Neural crest cell (in vitro differentiated cells): ENCODE measurements at places on chromosomes 1 and 21. TPM values are rescaled to one million over a fixed set of nuclear protein-coding genes. Genes with fewer than 3 reads are reported as not detected.

- DNase-seq: no peak
Measured at GRCh38 chr1:147781056-147781471, 20.7 kb upstream of the GJA5 start.

DNA sequence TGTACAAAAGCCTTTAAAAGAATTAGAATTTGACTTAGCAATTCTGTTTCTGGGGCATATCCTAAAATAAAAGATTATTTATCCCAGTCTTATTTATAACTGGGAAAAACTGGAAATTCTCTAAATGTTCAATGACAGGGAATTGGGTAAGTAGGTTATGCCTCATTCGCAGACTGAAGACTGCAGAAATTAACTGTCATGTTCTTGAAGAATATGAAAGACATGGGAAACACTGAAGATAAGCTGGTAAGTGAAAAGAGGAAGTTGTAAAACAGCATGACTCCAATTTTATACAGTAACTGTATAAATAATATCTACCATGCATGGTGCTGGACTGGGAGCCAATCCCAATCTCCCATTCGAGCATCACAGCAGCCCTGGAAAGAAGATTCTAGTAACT is 50.6 kb upstream of the SLC2A1 start:
- DNase-seq: no peak

Gene KCNH1
- total RNA-seq: 0.21 TPM in 1 of 2 replicates, not detected in the other

DNA sequence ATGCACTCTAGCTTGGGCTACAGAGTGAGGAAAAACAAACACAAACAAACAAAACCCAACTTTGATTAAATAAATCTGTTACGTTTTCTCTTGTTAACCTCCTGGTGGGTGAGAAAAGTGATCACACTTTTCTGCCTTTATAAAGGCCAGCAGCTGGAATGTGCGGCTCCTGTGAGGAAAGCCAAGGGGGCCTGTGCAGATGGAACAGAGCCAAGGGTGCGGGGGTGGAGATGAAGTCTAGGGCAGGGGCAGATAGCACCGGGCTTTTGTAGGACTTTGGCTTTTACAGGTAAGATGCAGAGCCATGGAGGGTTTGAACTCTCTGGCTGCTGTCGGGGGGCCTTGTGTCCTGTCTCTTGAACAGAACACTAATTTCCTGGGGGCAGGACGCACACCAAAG is 40.7 kb upstream of the GPR37L1 start:
- no peak for DNase-seq

DNA sequence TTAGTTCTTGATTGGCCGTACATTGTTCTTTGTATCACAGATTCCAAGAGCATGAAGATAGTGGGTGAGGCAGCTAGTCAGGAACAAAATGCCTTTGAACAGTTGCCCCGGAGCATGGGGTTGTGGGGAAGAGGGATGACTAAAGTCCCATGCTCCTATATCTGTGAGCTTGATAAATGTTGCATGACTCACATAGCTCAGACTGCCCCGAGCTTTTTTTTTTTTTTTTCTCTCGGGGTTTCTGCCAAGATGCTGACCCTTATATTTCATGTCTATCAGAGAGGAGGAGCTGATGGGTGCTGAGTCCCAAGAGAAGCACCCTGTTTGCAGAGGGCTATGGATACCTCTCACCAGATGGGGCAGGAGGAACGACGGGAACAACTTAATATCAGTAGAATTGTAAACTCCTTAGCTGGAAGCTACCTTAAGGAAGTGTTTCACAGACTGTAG is 40.6 kb downstream of the SRRM1 start:
- DNase-seq: no peak

DNA sequence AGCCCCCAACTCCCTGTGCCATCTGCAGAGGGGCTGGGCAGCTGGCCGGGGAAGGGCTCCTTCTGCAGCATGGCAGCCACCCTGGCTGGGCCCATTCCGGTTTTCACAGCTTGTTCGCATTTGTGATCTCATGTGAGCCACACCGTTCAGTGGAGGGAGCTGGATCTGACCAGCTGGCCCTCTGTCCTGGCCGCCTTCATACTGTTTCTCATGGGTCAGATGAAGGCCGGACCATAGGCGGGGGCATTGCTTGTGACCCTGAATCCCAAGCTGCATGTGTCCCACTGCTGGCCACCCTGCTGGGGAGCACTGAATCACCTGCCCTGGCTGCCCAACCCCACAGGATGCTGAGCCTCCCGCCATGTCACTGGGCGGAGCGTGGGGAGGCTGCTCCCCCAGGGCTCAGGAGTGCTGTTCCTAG is 36.4 kb upstream of the PRSS38 start:
- no peak for DNase-seq

Gene FCMR
- total RNA-seq: not detected in 2 replicates

DNA sequence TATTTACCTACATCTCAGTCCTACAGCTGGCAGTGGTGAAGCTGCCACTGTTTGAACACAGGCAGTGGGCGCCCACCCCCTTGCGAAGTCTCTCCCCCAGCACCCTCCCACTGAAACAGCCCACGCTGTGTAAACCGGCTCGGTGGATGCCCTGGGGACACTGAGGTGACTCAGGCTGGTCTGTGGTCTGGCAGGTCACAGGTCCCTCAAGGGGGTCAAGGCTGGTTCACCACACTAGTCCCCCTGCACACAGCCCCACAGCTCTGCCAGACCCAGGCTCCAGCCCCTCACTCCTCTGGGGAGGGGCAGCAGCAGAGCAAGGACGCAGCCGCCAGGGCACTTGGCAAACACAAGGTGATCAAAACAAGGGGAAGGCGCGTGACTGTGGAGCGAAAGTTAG is 7.6 kb downstream of the CHD5 start:
- DNase-seq: no peak

DNA sequence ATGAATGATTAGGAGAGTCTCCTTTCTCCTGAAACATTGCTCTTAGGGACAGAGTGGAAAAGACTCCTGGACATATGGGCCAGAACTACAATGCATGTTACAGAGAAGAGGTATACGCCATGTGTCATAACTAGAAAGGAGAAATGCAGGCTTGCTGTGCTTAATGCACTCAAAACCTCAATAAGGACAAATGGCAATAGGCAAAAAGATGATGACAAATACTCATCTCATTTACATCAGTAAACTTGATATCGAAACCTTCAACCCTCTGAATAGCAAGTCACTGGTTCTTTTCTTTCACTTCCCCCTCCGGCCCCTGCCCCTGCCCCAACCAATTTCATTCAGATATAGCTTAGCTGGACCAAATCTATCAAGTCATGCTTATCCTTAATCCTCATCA is 1.9 kb upstream of the GPR88 start:
- no peak for DNase-seq

GRCh38 chr1:173406783-173407230 is 70.3 kb upstream of the PRDX6 start:
- no peak for DNase-seq

DNA sequence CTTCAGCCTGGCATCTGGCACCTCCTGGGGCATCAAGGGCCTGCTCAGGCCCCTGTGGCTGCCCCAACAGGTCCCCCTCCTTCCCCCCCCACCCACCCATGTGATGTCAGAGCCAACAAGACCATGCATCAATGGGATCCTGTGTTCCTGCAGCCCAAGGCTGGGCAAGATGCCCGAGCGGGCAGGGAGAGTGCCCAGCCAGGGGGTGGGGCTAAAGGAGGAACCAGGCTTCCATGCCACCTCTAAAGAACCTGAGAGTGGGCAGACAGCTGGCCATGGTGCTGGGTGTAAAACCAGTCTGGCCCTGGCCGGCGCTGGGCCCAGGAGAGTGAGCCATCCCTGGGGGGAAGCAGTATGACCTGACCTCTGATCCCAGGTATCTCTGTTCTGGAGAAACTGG is 7.6 kb downstream of the COL16A1 start:
- no peak for DNase-seq

Gene LCE4A
- not detected in 2 replicates for total RNA-seq

DNA sequence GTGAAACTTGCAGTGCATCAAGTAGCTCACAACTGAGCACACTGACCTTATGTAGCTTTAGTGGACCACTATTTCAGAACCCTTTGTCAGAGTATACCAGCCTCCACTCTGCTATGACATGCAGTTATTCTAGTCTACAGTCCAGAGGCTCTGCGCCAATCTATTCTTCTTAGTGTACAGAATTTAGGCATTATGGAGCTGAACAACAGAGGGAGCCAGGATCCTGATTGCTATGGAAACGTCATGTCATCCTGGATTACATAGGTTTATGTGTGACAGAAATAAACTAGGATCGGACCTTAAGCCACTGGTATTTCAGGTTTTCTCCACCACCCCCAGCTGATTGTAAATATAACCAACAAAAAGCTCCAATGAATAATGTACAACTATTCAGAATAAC is 48.1 kb upstream of the EEIG2 start:
- no peak for DNase-seq

- no peak for DNase-seq
Measured at GRCh38 chr21:28216976-28217523, 775.6 kb downstream of the LTN1 start.

- DNase-seq: no peak
Measured at GRCh38 chr1:51303751-51304251, 26.6 kb downstream of the TTC39A start.

GRCh38 chr1:173856903-173857302 is 10.9 kb downstream of the GAS5 start:
- no peak for DNase-seq

Gene JMJD4
- total RNA-seq: 25.2 and 28.3 TPM in 2 replicates

GRCh38 chr1:36829066-36829465 is 205.2 kb downstream of the GRIK3 start:
- DNase-seq: no peak

DNA sequence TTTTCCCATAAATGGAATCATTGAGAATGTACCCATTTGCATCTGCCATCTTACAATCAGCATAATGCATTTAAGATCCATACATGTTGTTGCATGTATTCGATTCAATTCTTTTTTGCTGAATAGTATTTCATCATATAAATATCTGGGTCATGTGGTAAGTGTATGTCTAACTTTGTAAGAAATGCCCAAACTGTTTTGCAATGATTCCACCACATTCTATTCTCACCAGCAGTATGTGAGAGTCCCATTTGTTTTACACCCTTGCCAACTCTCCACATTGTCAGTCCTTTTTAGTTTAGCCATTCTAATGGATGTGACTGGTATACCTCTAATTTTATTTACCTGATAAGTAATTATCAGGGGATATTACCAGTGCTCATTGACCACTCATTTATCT is 115.8 kb upstream of the PBX1 start:
- no peak for DNase-seq

Gene PTGER3
- not detected in 2 replicates for total RNA-seq

Gene CLEC20A
- total RNA-seq: not detected in 2 replicates

Gene OVAAL
- total RNA-seq: not detected in 2 replicates

GRCh38 chr1:17696417-17697301 is 58.5 kb upstream of the ACTL8 start:
- no peak for DNase-seq
